ENCODE measurements at places on chromosomes 2 and 18.
A peak's percentile ranks its signal among the peaks of the same experiment; 100 is the strongest.

- H3K27me3 ChIP-seq, result no peaks in the 10 kb centered on the region
- H3K36me3 ChIP-seq, result no peaks in the 10 kb centered on the region
- no peak for DNase-seq
- H3K27ac ChIP-seq, result no peak overlapping the region
- no peak overlapping the region for H3K4me3 ChIP-seq
- H3K4me1 ChIP-seq, result no peaks in the 10 kb centered on the region
Measured at GRCh38 chr2:172609488-172609887, 53.6 kb downstream of the PDK1 start.

DNA sequence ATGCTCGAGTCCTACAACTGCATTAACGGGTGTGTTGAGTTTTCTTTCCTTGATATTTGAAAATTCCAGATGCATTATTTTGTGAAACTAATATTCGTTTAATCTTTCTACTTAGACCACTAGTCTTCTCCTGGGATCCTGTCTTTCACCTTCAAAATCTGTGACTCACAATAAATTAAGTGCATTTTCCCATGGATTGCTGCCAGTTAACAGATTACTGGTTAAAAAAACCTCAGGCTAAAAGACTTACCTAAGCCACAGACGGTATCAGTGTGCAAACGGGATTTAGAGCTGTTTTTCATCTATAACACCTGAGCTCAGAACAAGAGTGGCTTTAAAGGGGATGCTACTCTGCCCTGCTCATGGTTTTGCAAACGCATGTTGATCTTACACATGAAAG lies 10.2 kb downstream of the FECH start:
- DNase-seq, result no peak
- peaks cover 12% of the 10 kb centered on the region for H3K36me3 ChIP-seq
- H3K27ac ChIP-seq, result no peak overlapping the region
- H3K4me3 ChIP-seq, result no peak overlapping the region
- no peaks in the 10 kb centered on the region for H3K27me3 ChIP-seq

DNA sequence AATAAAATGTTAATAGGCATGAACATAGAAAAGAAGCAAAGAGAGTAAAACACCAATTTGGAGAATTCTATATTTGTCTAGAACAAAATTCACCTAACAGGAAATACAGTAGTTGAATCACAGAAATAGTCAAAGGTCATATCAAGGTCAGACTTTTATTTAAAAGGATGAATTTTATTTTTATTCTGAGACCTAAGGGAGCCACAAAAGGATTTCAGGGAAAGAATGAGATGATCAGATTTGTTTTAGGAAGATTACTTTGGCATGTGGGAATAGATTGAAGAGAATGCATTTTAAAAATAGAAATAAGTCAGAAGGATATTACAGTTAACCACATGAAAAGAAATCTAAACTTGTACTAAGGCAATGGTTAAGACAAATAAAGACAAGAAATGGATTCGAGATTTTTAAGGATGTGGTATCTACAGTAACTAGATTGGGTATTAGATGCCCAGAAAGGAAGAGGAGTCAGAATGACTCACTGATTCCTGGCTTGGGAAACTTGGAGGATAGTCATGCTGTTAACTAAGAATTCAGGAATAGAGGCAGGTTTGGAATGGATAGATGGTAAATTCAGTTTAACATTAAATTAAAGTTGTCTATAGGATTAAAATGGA lies 56.0 kb downstream of the METTL4 start:
- H3K4me1 ChIP-seq, result no peaks in the 10 kb centered on the region
- no peak overlapping the region for H3K27ac ChIP-seq
- H3K27me3 ChIP-seq, result no peaks in the 10 kb centered on the region
- DNase-seq, result no peak

- H3K36me3 ChIP-seq, result no peaks in the 10 kb centered on the region
- peak; percentile 47 for DNase-seq
- H3K4me3 ChIP-seq, result no peak overlapping the region
- H3K27ac ChIP-seq, result no peak overlapping the region
Measured at GRCh38 chr2:58762176-58762781, 521.2 kb upstream of the FANCL start.

DNA sequence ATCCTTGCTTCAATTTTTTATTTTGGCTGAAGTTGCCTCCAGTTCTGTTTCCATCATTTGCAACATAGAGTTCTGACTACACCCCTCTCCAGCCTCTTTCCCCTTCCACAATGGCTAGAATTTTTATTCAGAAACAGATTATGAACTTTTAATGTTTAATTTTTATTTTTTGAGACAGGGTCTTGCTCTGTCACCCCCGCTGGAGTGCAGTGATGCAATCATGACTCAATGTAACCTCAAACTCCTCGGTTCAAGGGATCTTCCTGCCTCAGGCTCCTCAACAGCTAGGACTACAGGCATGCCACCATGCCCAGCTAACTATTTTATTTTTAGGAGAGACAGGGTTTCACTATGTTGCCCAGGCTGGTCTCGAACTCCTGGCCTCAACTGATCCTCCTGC lies 2.8 kb downstream of the NTSR2 start:
- no peaks in the 10 kb centered on the region for H3K27me3 ChIP-seq
- DNase-seq, result no peak
- H3K36me3 ChIP-seq, result no peaks in the 10 kb centered on the region
- H3K27ac ChIP-seq, result no peak overlapping the region
- peaks cover 4% of the 10 kb centered on the region for H3K4me1 ChIP-seq

- H3K4me1 ChIP-seq, result no peaks in the 10 kb centered on the region
- H3K27ac ChIP-seq, result no peak overlapping the region
- no peaks in the 10 kb centered on the region for H3K36me3 ChIP-seq
- no peak overlapping the region for H3K4me3 ChIP-seq
Measured at GRCh38 chr2:173663835-173664512, 301.2 kb downstream of the SP3 start.

DNA sequence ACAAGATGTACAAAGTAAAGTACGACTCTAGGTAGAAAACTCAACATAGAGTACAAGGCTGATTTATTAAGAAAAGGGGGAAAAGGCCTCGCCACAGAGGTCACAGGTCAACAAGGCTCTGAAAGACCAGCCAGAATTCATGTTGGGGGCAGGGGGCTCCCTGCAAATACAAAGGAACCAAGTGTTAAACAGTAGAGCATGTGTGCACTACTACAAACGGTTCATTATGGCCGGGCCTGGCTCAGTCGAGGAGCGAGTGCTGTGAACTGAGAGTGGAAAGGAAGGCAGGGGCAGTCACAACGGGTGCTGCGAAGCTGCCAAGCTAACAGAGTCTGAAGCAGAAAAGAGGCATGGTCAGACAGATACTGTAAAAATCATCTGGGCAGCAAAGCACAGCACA lies 77.1 kb downstream of the MBOAT2 start:
- DNase-seq, result no peak
- H3K36me3 ChIP-seq, result no peaks in the 10 kb centered on the region
- no peak overlapping the region for H3K27ac ChIP-seq

DNA sequence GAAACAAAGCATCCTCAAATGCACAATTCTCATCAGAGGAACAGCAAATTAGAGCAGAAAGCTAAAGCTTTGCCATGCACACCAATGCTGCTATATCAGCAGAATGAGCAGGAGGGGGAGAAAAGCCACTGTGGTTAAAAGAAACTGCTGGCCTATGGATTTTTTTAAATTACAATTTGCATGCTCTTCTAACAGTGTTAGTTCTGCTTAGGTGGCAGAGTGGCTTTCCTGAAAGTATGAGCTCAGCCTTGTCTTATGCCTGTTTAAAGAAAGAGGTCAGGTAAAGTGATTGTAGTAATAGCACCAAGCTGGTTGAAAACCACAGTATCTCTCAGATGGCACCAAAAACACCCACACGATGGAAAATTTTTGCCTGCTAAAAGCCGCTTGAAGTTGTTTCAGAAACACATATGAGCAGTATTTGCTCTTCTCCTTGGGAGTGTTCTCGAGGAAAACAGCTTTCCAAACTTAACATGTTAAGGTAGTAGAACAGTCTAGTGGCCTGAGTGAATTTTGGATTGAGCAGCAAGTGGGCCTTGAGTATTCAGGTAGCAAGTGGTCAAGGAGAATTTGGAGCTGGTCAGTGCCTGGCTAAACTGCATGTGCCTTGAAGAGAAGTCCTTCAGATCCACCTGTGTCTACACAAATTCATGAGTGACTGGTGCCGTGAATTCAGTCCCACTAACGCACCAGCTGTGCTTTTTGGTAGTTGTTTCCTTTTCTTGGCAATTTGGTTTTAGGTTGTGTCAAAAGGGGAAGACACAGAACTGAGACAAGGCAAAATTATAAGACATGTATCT lies 19.6 kb upstream of the NDUFV2 start:
- H3K4me1 ChIP-seq, result peaks cover 2% of the 10 kb centered on the region
- no peaks in the 10 kb centered on the region for H3K27me3 ChIP-seq
- no peak overlapping the region for H3K27ac ChIP-seq
- H3K36me3 ChIP-seq, result no peaks in the 10 kb centered on the region
- no peak for DNase-seq

DNA sequence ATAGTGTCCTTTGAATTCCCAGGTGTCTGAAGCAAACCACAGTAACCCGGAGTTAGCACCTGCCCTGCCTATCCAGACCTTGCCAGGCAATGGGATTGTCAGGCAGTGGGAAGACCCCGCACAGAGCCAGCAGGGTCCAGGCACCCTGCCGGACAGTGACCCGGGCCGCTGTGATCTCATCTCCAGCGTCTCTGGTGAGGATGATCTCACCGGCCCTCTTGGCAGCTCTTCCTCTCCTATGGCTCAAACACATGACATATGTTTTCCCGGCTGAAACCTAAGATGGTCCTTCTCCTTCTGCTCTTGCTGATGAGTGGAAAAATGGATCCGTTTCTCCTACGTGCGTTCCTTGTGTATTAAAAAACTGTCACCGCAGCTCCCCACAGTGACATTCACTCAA lies 75.1 kb downstream of the ACOXL start:
- H3K36me3 ChIP-seq, result no peaks in the 10 kb centered on the region
- no peak for DNase-seq
- no peak overlapping the region for H3K4me3 ChIP-seq
- no peaks in the 10 kb centered on the region for H3K4me1 ChIP-seq
- H3K27ac ChIP-seq, result no peak overlapping the region

DNA sequence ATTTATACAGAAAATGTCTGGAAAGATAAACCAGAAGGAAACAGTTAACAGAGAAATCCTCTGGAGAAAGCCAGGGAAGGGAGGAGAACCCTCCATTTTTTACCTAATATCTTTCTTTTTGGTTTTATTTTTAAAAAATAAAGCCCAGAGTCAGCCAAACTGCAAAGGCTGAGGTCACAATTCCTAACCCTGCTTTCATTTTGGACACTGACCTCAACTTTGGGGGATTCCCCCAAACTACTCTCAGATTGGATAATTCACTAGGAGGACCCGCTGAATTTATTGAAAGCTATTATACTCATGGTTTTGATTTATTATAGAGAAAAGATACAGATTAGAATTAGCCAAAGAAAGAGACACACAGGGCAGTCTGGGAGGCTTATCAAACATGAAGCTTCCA lies 93.3 kb upstream of the SP3 start:
- no peaks in the 10 kb centered on the region for H3K27me3 ChIP-seq
- H3K27ac ChIP-seq, result no peak overlapping the region
- no peak for DNase-seq
- H3K36me3 ChIP-seq, result no peaks in the 10 kb centered on the region
- no peak overlapping the region for H3K4me3 ChIP-seq

DNA sequence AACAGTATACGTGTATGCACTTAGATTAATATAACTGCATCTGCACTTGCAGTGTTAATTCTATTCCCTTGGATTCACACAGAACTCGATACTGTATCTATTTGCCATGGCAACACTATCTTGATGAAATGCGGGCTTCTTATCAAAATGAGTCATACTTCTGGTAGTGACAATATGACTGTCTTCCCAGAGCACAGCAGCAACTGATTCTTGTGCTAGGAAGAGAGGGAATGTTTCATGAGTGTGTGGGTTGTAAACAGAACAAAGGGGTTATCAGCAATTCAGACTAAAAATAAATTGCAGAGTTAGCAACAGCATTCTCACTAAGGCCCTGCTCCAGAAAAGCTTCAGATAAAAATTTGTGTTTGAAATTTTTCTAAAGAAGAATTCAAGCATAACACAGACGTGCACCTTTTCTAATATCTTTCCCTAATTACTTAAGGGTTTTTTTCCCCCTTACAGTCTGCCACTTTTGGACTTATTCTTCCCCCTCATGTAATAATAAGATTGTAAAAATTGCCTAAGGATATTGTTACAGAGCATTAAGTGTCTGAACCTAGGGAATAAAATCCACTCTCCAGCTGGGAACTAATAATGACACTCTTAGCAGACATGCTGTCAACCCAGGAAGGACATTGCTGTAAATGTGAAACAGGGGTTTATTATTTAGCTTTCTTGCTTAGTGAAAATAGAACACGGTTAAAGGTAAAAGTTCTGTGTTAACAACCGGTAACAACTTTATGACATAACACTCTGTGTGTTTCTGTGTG lies 99.9 kb upstream of the SLC38A11 start:
- no peak overlapping the region for H3K4me3 ChIP-seq
- no peaks in the 10 kb centered on the region for H3K4me1 ChIP-seq
- DNase-seq, result no peak
- no peaks in the 10 kb centered on the region for H3K27me3 ChIP-seq
- H3K27ac ChIP-seq, result no peak overlapping the region

DNA sequence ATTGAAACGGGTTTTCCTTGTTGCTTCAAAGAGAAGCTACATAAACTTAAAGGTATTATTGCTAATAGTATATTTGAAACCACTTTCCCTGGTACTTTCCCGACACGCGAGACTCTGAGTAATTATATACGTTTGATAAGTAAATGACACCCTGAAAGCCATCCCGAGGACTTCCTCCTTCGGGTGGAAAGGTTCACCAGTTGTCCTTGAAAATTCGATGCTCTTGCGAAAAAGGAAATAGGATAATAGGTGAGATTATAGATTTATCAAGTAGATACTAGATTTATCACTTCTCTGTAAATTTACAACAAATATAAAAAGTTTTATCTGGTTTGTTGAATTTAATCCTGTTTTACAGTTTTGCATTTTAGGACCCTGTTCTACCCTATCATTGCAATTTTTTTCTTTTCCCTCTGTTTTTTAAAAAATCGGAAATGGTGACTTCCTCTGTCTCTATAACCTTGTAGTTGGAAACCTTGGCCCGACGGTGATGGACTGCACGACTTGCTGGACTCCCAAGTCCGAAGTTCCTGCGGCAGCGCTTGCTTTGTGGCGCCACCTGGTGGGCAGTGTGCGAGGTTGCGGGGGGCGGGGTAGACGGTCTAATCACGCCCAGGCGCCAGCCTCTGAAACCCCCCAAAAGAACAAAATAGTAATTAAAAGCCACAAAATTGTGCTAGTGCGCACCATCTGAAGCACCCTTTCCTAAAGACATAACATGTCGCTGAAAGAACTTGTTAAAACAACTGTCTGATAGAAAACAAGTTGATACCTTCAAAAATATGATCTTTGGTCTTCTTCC lies 972 bp upstream of the DLX2 start:
- no peak overlapping the region for H3K27ac ChIP-seq
- no peak overlapping the region for H3K4me3 ChIP-seq
- H3K4me1 ChIP-seq, result peaks cover 49% of the 10 kb centered on the region
- peak; percentile 91 for DNase-seq

DNA sequence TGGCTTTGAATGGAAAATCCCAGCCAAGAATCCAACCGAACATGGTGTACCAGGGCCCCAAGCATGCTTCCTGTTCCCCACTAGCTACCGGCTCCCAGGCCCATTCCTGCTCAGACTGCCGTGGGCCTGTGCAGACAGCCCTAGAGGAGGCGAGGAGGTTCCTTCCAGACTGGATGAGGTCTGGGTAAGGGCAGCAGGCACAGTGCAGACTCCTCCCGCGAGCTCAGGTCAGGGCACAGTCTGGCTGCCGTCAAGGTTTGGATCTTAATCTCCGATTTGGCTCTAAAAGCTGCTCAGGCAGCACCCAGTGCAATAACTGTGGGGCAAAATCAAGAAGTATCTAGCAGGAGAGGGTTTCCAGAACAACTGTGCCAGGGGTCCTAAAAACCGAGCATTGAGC lies 19.3 kb upstream of the TTR start:
- no peaks in the 10 kb centered on the region for H3K36me3 ChIP-seq
- H3K4me1 ChIP-seq, result peaks cover 41% of the 10 kb centered on the region
- H3K27ac ChIP-seq, result peak overlapping the region; percentile 16
- DNase-seq, result no peak

Data from liver (tissue), 10 donors.